NCI-H1436 (cell line): ENCODE measurements at places on chromosomes 7 and 10.
A peak's percentile ranks its signal among the peaks of the same experiment; 100 is the strongest.

DNA sequence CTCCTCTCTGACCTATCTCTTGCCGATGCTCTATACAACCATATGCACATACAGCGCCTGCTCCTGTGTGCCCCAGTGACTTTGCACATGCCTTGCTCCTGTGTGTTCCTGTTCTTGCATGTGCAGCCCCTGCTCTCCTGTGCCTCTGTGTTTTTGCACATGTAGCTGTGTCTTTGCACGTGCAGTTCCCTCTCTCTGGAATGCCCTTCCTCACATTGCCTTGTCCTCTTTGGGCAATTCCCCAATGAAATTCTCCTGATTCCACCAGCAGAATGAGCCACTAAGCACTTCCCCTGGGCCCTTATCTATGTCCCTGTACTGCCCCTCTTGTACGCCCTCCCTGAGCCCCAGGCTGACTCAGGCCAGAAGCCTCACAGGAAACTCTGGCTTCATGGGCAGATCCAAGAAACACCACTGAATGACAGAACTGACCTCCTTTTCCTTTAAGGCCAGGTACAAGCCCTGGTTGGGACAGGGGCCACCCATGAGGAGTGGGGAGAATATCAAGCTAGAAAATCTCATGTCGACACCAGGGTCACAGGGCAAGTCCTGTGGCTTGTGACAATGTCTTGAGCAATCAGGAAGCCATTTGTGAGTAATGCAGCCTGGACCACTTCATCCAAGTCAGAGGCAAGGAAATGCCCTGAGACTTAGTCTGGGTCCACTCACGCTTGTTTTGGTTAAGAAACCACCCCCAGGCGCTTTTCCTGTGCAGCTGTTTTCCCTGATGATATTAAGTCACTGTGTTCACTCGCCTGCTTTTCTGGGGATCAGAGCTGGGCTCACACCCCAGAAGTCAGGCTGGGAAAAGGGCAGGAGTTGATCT is 1.9 kb upstream of the ARHGAP22 start:
- DNase-seq, result no peak

DNA sequence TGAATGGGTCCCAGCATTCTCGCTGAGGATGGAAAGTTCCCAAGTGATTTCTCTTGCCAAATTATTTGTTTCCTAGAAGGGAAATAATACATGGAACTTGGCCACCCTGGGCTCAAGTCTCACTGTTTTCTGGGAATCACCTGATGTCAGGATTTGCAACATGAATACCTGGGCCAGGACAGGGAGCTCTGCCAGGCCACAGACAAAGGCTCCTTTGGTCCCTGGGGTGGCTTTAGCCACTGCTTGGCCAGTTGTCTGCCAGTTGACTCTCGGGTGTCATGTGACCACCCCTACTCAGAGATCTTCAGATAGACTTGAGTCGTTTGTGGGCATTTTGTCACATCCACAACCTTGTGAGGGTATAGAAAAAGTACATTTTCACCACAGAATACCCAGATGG is 258.0 kb upstream of the HABP2 start:
- DNase-seq, result no peak

- DNase-seq, result no peak
Observed at GRCh38 chr10:119834188-119834587, 38.5 kb downstream of the MCMBP start.

GRCh38 chr7:118250860-118251494 is 26.5 kb downstream of the ANKRD7 start:
- DNase-seq, result no peak

DNA sequence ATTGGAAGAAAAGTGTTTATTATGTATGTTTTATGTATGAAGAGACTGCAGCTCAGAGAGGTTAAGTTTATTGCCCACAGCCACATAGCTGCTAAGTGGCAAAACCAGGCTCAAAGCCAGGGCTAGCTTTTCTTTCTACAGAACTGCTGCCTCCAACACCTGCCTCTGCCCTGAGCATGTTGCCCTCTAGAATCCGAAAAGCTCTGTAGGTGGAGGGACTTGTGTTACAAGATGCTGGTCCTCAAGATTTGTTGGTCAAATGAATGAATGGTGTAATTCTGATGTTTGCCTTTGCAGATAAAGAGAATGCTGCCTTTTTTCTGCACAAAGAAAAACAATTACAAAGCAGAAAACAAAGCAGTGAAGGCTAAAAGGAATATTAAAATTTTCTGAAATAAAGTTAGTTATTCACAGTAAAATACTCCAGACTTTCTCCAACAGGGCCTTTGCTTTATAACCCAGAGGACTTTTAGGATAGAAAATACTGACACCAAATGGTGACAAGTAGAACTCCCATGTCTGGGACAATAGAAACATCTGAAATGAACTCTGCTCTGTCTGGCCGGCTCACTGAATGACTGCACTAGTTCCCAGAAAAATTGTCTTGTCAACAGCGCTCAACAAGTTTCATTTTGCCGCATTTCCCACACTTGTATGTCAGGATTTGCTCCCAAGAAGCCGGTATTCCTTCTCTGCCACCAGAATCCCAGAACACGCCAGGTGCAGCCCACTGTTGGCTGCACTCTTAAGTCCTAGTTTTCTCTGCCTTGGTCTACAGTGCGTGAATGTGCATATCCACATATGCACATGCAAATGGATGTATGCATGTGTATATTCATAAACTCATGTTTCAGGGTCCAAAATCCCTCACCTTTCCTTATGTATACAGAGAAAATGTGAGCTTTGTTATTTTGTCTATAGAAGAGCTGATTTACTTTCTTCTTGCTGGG is 11.0 kb upstream of the DNTT start:
- peak; percentile 15 for DNase-seq

DNA sequence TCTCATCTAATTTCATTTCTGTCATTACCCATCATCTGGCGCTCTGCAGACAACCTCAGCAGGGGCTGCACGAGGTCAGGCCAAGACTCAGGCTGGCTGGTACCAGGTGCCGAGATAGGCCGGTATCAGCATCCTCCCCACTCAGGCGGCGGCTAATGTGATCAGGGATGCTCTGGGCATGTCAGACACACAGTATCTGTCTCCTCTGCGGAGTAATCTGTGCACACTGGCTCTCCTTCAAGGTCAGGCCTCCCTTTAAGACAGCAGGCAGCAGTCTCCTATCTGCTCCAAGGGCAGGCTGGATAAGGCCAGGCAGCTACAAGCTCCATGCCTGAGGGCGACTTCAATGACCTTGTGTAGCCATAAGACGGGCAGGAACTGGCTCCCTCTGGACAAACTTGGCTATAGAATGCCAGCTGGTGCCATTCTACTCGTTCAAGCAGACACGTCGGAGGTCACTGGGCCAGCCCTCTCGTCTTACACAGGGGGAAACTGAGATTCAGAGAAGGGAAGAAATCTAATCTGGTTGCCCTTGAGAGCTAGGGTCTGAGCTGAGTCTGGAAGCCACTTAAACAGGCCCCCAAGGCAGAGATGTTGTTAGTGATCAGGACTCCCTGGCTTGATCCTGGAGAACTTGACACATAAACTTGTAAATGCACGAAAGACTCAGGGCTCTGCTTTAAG is 59.3 kb downstream of the ARHGAP22 start:
- no peak for DNase-seq

DNA sequence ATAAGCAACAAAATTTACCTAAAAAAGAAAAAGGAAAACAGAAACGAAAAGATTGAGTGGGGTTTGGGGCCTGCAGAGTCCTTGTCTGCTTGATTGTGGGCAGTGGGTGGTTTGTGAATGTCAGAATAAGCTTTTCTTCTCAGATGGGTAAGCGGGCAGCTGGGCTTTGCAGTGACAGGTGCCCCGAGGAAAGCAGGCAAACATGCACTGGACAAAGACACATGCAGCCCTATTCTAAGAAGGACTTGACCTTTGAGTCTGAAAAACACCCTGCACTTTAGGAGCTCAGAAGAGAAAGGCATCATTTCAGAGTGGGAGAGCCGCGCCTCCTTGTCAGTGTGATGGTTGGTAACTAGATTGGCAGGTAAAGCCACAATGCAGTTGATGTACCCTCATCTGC is 562.7 kb downstream of the PTPRN2 start:
- no peak for DNase-seq

- no peak for DNase-seq
Observed at GRCh38 chr10:64329510-64329909, 808.3 kb downstream of the REEP3 start.

DNA sequence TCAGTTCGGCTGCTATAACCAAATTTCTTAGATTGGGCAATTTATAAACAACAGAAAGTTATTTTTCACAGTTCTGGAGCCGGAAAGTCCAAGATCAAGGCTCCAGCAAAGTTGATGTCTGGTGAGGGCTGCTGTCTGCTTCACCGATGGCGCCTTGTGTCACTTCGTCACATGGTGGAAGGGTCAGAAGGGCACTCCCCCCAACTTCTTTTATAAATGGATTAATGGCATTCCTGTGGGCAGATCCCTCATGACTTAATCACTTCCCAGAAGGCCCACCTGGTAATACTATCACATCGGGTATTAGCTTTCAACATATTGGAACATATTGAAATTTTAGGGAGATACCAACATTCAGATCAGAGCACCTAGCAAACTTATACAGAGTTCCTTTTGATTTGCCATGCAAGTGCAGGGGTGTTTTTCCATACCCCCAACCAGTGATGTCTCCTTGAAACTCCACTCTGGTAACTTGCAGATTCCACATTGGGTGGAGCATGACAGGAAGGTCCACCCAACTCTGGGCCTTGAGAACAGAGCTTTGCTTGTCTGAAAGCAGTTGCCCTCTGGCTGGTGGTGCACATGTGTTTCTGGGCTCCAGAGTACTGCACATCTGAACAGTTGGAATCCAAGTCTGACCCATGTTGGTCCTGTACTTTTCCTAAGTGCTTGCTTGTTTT is 85.1 kb upstream of the KMT2E start:
- no peak for DNase-seq

- DNase-seq, result no peak
Observed at GRCh38 chr10:44745920-44746319, 165.2 kb upstream of the TMEM72 start.

DNA sequence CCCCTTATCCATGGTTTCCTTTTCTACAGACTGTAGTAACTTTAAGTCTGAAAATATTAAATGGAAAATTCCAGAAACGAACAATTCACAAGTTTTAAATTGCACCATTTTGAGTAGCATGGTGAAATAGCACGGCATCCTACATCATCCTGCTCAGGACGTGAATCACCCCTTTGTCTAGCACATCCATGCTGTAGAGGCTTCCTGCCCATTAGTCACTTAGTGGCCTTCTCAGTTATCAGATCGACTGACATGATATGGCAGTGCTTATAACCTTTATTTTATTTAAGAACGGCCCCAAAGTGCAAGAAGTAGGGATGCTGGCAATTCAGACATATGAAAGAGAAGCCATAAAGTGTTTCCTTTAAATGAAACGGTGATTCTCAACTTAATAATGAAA is 82.7 kb downstream of the CPXM2 start:
- no peak for DNase-seq

DNA sequence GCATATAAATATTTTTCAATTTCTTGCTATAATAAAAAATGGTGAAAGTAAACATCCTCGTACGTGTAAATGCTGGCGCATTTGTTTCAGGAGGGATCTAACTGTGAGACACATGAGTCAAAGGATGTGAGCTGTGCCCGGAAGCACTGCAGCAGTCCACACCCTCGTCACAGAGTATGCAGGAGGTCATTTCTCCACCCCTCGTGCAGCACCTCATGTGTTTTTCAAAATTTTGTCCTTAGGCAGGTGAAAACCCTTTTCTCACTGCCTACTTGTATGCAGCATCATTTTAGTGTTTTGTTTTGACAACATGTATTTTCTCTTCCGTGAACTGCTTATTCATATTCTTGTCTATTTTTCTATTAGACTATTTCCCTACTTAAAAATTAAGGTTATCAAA is 162.7 kb downstream of the AVL9 start:
- no peak for DNase-seq

DNA sequence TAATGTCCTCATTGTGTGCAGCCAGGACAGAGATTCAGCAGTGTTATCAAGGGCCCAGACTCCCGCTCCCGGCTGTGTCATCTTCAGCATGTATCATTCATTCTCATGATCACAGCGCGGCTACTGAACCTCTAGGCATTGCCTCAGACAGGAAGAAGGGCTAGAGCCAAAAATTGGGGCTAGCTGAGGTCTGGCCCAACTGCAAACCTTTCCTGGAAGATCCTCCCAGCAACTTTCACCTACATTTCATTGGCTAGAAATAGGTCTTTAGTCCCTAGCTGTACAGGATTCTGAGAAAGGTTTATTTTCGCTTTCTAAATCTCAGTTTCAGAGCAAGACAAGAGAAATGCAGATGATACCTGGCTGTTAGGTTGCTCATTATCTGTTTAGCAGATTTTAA is 81.9 kb downstream of the CREM start:
- no peak for DNase-seq

GRCh38 chr10:26407406-26407969 is 30.7 kb upstream of the APBB1IP start:
- DNase-seq, result no peak

DNA sequence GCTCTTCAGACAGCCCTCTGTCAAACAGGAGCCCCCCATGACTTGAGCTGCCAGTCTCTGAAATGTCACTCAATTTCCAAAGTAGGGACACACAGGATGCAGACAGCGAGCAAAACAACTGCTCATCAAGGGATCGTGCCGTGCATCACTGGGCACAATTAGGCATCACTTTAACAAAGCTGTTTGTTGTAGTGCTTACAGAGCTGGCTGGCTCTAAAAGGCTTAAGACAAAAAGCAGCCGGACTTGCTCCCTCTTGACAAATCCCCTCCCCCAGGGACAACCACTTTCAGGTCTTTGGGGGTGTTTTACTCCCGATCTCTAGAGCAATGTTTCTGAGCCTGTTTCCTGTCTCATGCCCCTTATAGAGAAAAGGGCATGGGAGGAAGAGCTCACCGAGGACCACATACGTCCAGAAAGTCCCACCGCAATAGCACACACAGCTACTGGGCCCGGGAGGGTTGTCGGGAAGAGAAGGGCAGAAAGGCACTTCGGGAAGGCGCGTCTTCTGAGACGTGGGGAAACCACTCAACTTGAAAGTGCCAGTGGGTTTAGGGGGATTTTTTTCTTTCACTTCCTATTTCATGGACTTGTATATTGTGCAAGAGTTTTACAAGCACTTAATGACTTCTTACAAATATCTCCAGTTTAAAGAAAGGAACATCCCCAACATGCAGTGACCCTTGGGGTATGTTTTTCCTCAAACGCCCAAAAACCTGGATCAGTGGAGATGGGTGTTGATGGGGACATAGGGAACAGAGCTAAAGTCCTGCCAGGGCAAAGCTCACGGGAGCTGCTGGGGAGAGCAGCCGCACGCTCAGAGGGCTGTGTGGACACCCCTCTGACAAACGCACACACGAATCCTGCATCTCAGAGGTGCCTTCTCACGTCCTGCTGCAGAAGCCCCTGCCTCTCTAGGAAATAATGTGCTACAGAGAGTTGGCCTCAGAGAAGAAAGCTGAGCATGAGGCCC is 27.1 kb downstream of the LRRC20 start:
- DNase-seq, result no peak

- DNase-seq, result no peak
Observed at GRCh38 chr7:155922067-155922816, 110.0 kb upstream of the SHH start.
